T-helper 17 cell (primary cell): ENCODE measurements at places on chromosomes 16 and 17. TPM values are rescaled to one million over a fixed set of nuclear protein-coding genes. Genes with fewer than 3 reads are reported as not detected.
A peak's percentile ranks its signal among the peaks of the same experiment; 100 is the strongest.

The KRTAP9-4 gene
- total RNA-seq: not detected

The KCNJ18 gene
- not detected for total RNA-seq

GRCh38 chr16:71479420-71479819 lies 9.7 kb downstream of the ZNF19 start:
- no peak for DNase-seq

DNA sequence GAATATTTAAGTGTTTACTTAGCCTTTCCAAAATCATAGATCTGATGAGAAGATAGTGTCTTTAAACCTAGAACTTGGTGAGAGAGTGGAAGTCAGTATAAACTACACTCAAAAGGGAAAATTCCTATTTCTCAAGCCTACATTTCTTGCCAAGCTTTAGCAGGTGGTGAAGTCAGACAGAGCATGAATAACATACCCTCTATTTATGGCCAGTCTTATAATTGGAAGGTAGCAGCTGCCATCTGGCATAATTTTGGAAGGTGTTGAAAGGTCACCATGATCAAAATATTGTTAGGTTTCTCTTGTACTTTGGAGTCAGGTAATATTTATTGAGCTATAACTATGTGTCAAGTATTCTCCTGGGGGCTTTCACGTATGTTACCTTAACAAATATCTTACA lies 729.3 kb upstream of the KIF2B start:
- DNase-seq: no peak

GRCh38 chr16:10196999-10197398 lies 14.8 kb upstream of the GRIN2A start:
- no peak for DNase-seq

DNA sequence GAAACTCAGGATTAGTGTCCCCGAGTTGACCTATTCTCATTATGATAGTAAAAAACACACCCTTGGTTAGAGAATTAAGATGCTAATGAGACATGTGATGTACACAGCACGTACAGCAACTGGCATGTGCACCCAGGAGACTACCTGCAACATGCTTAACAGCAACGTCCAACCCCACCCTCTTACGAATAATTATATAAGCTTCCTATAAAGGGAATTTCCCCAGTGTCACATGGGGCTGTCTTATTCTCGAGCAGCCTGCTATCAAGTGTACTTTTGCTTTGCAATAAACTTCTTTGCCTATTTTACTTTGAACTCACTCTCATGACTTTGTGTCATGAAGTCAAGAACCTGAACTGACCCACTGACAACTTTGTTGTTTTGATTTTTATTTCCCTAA lies 62.4 kb upstream of the PMFBP1 start:
- DNase-seq: no peak

- DNase-seq: no peak
These were observed 476.9 kb upstream of the GOT2 start for GRCh38 chr16:59210955-59211541.

- DNase-seq: no peak
These were observed 8.2 kb upstream of the CIITA start for GRCh38 chr16:10868596-10869469.

DNA sequence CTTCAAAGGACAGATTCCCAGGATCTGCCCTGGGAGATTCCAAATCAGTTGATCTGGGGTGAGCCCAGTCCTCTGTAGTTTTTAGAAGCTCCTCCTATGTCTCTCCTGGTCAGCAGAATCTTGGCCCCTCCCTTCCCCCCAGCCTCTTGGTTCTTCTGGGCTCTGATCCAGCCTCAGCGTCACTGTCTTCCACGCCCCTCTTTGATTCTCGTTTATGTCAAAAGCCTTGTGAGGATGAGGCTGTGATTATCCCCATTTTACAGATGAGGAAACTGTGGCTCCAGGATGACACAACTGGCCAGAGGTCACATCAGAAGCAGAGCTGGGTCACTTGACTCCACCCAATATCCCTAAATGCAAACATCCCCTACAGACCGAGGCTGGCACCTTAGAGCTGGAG lies 840 bp upstream of the CDH5 start:
- DNase-seq: no peak

GRCh38 chr16:3637371-3637923 lies 17.0 kb upstream of the DNASE1 start:
- DNase-seq: no peak

The MYH2 gene
- total RNA-seq: not detected

DNA sequence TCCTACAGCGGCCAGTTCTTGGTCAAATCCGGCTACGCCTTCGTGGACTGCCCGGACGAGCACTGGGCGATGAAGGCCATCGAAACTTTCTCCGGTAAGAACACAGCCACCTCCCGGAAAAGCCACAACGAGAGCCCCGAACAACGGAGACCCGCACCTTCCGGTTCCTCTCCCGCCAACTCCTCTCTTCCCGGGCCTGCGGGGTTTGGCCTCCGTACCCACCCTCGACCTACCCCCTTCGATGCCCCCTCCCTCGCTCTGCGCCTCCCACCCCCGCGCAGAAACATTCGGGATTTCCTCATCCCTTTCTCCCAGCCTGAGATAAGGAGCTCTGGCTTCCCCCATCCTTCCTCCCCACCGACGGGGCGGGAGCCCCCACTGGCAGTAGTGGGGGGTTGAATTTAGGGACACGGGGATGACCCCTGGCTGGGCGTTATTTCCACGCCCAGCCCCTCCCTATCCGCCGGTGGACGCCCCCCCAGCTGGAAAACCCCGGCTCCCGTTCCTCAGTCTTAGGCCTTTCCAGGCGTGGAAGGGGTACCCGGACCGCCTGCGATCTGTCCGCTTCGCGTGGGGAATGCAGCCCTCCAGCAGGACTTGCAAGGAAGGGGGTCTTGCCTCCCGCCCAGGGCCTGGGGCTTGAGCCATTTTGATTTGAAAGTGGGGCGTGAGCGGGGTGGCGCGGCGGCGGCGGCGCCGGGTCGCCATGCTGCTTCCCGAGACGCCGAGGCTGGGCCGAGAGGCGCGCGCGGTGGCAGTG lies 822 bp downstream of the IGF2BP1 start:
- no peak for DNase-seq

- peak; percentile 30 for DNase-seq
These were observed 196.1 kb downstream of the GSG1L start for GRCh38 chr16:27867122-27868110.

DNA sequence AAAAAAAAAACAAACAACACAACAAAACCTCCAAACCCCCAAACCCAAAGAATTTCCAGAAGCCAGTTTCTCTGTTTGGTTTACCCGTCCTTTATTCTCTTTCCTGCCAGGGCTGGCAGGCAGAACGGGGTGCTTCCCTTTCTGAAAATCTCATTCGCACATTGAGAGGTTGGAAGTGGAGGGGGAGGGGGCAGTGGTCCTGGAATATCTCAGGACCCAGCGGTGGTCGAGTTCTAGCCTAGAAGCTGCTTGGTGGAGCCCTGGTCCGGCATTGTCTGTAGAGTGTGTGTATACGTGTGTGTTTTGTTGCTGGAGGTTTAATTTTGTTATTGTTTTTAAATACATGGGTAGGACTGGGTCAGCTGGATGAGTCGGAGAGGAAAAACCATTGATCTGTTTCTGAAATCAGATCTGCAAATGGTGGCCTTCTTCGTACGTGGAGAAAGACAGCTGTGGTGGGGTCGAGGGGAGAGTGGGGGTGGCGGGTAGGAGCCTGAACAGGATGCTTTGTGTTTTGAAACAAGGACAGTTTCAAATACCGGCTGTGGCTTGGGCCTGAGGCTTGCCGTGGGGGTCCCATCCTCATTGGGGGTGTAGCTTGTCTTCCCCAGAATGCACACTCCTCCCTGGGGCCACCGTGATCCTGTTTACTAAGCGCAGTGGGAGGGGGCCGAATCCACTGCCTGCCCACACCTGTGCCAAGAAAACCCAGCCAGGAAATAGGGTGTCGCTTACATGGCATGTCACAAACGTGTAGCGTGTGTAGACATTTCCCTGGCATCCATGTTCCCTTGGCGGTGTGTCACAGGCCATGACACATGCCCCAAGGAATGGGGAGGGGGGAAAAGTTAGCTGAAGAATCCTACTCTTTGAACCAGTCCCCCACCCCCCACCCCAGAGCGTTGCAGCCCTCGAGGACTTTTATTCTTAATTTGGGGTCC lies 1.6 kb downstream of the CMIP start:
- DNase-seq: no peak

DNA sequence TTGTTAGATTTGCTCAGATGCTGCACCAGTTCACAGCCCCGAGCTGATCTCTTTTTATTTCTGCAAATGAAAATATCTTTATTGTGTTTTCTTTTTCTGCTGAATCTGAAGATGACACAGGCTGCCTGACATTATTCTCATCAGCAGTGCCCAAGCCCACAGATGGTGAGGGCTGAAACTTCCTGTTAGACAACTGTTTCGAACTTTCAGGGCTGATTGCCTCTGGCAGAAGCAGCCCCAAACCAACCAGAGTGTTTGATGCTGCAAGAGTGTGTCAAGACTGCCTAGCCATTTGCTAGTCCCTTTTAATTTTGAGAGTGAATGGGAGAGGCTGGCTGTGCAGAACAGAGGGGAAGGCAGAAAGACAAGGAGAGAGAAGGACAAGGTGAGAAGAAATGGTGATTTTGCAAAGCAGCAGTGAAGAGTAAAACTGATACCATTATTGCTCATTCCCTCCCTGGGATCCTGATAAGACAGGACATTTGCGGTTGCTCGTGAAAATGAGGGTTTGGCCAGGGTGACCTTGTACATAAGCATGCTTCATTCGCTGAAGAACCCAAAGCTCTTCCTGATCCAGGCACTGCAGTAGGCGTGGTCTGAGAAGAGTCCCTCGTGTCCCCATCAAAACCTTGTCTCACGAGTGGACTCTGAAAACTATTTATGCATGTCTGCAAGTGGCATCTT lies 77.2 kb downstream of the TMEM114 start:
- no peak for DNase-seq

DNA sequence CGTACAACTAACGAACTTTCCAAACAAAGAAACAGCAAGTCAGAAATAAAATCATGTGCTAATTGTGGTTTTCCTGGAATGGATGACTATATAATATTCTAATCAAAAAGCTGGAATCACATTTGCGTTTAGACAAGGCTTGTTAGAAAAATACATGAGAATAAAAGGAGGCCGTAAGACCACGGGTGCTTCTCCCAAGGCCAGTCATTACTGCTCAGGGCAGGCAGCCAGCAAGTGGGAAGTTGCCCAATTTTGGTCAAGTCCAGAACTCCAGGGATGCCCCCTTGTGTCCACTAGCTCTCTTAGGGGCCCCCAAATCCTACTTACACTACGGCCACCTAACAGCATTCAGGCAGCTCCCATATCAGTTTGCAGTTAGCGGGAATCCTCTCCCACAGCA lies 25.9 kb upstream of the LYRM9 start:
- DNase-seq: no peak
